ENCODE measurements at places on chromosomes 2 and 18.

GRCh38 chr2:77873506-77873905, 351.3 kb upstream of the LRRTM4 start:
- DNase-seq, result no peak

- no peak for DNase-seq
Observed at GRCh38 chr2:54680397-54681041, 42.9 kb upstream of the EML6 start.

DNA sequence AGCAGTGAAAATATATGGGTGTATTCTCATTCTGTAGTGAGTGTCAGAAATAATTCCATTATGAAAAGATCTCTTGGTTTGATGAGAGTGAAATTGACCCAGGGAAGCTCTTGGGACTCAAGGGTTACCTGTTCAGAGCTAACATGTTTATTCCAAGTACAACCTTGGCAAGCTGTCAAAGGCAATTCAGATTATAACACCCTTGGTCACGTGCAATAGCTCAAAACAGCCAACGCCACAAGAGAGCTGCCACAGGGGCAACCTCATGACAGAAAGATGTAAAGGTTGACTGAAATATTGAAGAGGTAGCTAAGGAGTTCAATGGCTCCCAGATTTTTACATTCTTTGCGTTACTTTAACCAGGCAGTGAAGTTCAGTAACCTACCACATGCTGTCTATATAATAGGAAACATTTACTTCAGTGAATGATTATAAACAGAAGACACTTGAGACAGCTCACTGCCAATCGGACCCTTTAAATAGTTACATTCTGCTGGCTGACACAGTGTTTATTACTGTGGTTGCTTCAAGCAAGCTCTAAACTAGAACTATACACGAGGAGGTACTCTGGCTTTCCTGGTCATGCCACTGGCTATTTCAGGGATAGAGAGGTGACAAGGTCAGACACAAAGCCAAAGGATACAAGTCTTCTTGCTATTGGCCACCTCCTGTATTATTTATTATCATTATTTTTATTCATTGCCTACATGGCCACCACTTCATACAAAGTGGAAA, 187.3 kb downstream of the PID1 start:
- no peak for DNase-seq

GRCh38 chr2:19648583-19648982, 253.2 kb downstream of the TTC32 start:
- no peak for DNase-seq

- no peak for DNase-seq
Observed at GRCh38 chr2:133685636-133686215, 117.5 kb upstream of the NCKAP5 start.

- no peak for DNase-seq
Observed at GRCh38 chr18:39389800-39390379, 1824.3 kb upstream of the CELF4 start.

DNA sequence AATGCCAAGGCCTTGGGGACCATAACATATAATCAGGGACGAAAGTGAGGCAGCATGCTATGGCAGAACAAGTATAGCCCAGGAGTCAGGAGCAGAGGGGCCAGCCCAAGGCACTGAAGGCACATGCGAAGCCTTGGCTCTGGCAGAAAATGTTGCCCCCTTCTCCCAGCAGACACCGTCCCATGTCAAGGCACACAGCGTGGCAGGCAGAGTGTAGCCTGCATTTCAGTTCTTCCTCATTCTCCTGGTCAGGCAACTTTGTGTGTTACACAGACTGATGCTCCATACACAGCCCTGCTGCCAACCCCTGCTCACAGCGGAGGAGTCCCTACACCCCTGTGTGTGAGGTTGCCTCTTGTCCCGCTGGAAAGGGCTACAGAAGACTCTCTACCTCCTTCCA, 480.8 kb downstream of the BCL11A start:
- DNase-seq, result no peak

DNA sequence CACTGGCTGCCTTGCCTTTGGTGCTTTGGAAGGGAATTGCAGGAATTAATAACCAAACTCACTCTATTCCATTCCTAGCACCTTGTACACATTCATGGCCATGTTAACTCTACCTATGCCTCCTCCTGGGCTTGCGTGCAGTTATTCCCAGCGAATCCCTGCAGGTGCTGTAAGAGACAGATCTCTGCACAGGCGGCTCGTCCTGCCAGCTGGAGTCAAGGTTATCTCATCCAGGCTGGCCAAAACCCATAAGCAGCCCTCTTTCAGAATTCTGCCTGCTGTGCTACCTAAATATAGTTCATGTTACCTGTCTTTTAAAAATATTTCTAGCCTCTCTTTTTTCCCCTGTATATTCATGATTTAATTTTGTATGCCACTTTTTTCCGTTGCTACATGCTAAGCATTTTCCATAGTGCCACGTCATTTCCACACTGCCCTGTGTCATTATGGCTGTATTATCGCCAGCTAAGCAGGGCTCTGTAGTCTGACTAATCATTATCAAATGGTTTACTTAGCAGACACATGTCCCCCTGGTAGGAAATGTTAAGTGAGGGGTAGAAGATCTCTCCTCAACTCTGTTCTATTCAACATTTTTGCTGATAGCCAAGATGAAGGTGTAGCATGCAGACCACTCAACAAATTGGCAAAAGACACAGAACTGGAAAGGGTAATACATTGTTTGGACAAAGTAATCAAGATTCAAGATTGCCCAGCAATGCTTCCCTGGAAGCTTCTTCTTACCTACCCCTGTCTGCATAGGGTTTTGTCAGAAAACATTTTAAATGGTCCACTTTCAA, 79.7 kb upstream of the TAF1B start:
- no peak for DNase-seq

GRCh38 chr2:39119732-39120520, 925 bp downstream of the SOS1 start:
- DNase-seq, result no peak
